ENCODE measurements at places on chromosomes 5 and 9.

GRCh38 chr9:129595903-129596540, 24.9 kb downstream of the C9orf50 start:
- DNase-seq = no peak

DNA sequence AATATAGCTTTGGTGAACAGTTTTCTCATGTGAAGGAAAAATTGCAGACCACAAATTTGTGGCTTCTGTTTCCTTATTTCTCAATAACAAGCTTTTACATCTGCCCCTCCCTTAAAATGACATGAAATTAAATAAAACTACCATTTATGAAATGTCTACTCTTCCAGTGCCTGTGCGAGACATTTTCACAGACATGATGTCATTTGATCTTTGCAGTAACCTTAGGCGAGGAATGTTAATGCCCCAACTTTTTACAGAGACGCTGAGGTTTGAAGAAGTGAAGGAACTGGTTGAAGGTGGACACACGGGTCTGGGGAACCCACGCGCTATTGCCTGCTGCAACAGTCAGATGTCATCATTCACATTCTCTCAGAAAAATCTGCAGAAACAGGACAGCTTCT, 61.5 kb downstream of the OSTF1 start:
- no peak for DNase-seq

GRCh38 chr5:168860503-168860902, 281.3 kb upstream of the PANK3 start:
- no peak for DNase-seq

- DNase-seq = no peak
These were observed 33.1 kb downstream of the TNPO1 start for GRCh38 chr5:72849546-72849945.

DNA sequence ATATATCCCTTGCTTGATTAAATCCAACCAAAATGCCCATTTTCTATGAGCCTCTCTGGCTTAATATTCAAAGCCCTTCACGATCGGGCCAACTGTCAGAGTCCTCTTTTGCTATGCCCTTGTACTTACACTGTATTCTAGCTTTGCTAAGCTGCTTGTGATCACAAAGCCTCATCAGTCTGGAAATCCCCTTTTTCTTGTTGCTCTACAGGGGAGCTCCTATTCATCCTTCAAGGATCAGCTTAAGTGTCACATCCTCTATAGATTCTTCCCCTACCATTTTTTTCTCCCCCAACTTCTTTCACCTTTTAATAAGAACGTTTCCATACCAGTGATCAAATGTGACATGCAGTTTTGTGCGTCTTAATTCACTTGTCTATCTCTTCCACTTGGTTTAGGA, 450.4 kb upstream of the CHD1 start:
- no peak for DNase-seq

Measured in stimulated activated CD4-positive, alpha-beta T cell treated with anti-CD3 and anti-CD28 coated beads, TNF-alpha, amount 100 ng/mL, for 24 hours (primary cell).